ENCODE measurements at places on chromosomes 5 and 9. TPM values are rescaled to one million over a fixed set of nuclear protein-coding genes. Genes with fewer than 3 reads are reported as not detected.

Gene SLC46A2
- 0.09 TPM for total RNA-seq

Gene SPACA9
- total RNA-seq = 2.0 TPM

Gene SIT1
- total RNA-seq = 1.9 TPM

Gene FBXL7
- total RNA-seq = 1.9 TPM

Gene SYNPO
- 8.8 TPM for total RNA-seq

Gene LRRC19
- not detected for total RNA-seq

Gene C9orf50
- not detected for total RNA-seq

Gene PCDHA10
- 0.04 TPM for total RNA-seq

Gene HACD4
- total RNA-seq = 3.8 TPM

Gene GABRA6
- not detected for total RNA-seq

Gene C9orf153
- total RNA-seq = not detected

Gene GABRA1
- not detected for total RNA-seq

Gene QRFP
- not detected for total RNA-seq

Gene HMMR
- 23.7 TPM for total RNA-seq

Gene PCDH12
- total RNA-seq = 0.19 TPM

Gene GMCL2
- total RNA-seq = not detected

Gene MRPS30
- total RNA-seq = 51.8 TPM

Gene KCNV2
- not detected for total RNA-seq

Gene DBH
- not detected for total RNA-seq

Gene FYB1
- total RNA-seq = 14.1 TPM
